ENCODE measurements at places on chromosomes 7 and 10.

GRCh38 chr10:13705526-13706174 lies 118.9 kb downstream of the PRPF18 start:
- DNase-seq = no peak

GRCh38 chr10:42971251-42971599 lies 105.6 kb upstream of the RET start:
- no peak for DNase-seq

DNA sequence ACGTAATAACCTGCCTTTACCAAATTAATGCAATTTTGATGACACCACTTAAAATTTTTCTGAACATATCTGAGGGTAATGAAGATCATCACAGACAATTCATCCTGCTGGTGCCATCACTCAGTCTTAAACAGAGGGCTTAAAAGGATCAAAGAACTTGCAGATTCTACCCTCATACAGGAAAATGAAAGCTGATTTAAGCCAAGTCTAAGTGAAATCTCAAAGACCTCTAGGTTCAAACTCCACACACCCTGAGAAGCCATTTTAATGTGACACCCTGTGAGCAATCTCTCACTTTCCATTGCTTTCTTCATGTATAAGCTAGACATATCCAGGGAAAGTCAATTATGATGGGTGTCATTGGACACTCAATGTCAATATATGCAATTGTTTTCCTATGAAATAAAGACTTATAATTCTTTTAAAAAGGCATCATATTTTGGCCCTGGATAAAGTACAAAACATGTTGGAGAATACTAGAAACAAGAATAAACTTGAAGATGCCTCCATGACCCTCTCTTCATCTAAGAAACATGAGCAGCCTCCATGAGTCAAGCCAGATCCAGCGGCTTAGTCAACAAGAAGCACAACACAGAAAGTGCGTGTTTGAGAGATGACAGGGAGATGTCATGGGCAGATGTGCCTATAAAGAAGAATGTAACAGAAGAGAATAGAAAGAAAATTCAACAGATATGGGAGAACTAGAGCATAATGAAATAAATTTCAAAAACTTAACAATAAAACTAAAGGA lies 291.9 kb downstream of the PARD3 start:
- DNase-seq = no peak

GRCh38 chr7:142414135-142414534 lies 156.3 kb upstream of the PRSS58 start:
- DNase-seq = peak; percentile 22

GRCh38 chr10:90989378-90989777 lies 68.5 kb upstream of the ANKRD1 start:
- no peak for DNase-seq

GRCh38 chr10:15202639-15203038 lies 34.1 kb upstream of the NMT2 start:
- DNase-seq = no peak

DNA sequence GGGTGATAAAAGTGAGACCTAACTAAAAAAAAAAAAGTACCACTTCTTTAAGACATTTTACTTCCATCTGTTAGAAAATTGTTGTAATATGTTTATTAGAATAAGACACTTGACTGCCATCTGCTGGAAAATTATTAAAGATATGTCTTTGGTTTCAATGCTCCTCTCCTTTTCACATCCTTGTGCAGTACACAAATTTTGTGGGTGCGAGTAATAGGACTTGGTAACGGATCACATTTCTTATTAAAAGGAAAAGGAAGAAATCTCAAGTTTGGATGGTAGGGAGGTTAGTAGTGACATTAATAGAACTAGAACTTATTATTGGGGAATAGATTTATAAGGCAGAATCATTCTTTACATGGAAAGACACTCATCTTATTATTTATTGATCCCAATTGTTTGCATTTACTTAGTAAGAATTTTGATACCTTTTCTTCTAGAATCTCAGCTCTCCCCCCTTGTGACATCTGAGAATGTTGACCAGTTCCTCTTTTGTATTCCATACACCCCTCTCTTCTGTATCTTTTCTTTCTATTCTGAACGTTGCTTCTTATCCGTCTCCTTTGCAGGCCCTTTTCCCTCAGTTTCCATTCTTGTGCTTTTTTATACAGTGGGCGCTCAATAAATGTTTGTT lies 43.0 kb upstream of the RPA3 start:
- peak; percentile 5 for DNase-seq

GRCh38 chr7:68216051-68216450 lies 1219.4 kb downstream of the TYW1 start:
- no peak for DNase-seq

DNA sequence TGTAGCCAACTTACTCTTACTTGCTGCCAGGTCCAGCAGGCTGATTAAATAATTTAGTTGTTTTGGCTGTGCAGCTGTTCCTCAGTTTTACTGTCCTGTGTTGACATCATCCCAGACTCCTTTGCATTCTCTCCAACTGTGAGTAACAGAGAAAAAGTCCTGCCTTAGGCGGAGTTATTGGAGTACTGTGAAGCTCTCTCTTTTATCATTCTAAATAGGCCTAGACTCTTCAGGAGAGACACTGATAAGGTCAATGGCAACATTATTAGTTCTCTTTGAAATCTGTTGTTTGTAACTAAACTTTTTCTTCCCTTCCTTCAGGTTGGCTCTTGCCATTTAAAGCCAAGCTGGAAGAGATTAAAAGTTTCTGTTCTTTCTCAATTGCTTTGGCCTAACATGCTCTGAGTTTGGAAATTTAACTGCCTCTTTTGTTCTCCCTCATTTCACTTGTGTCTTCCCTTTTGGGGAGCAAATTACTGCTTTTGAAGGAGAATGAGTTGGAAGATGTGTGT lies 215.7 kb upstream of the CSTF2T start:
- no peak for DNase-seq

- no peak for DNase-seq
Observed at GRCh38 chr7:127254163-127254684, 1.5 kb upstream of the GRM8 start.

DNA sequence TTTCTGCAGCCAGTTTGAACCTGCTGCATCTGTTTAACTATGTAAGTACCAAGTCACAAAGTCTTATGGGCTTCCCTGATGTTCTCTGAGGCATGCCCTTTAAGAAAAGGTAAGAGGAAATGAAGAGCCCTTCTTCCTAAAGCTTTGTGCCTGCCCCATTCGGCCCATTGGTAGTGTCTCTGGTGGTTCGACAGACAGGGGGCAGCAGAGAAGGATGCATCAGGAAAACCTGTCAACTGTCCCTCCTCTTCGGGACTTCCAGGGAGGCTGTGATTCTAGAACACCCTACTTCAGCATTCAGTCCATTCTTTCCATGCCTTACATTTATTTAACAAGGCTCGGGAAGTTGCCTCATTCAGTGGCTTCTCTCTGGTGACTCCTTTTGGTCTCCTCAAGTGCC lies 1.9 kb upstream of the SFRP4 start:
- no peak for DNase-seq

GRCh38 chr10:100043344-100043743 lies 33.6 kb upstream of the DNMBP start:
- no peak for DNase-seq

- DNase-seq = no peak
Observed at GRCh38 chr10:17061418-17061817, 68.2 kb downstream of the CUBN start.

DNA sequence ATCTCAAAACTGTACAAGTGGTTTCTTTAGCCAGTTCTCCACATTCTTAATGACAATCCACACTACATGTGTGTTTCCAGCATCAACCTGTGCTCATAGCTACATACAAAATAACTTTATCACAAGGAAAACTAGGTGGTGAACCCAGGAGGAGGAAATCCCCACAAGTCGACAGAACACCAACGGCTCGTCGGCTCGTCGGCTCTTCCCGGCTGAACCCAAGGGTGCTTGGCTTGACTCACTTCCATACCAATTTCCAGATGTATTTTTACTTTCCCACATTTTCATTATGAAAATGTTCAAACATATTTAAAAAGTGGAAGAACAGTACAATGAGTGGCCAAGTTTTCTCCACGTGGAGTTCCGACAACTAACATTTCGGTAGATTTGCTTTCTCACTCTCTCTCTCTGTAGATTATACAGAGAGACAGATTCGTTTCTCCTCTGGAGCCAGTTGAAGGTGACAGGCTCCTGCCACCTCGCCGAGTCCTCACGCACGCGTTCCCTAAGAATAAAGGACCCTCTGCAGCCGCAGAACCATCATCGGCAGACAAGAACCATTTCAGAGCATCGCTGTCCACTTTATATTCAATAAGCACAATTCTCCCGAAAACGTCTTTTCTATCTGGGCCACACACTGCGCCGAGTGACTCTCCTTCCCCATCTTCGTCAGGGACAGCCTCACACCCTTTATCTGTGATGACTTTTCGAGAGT lies 53.3 kb downstream of the DIP2C start:
- no peak for DNase-seq

DNA sequence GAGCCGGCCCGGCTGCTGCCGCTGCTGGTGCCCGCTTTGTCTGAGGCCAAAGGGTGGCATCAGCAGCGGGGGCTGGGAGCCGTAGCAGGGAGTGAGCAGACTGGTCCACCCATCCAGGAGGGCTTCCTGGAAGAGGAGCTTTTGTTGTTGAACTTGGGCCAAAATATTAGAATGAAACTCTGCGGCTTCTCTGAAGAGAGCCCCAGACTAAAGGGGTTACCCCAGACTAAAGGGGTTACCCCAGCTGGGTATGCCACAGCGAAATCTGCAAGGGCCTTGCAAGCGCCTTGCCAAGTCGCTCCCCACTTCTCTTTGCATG lies 154.7 kb upstream of the ZMIZ1 start:
- DNase-seq = no peak

DNA sequence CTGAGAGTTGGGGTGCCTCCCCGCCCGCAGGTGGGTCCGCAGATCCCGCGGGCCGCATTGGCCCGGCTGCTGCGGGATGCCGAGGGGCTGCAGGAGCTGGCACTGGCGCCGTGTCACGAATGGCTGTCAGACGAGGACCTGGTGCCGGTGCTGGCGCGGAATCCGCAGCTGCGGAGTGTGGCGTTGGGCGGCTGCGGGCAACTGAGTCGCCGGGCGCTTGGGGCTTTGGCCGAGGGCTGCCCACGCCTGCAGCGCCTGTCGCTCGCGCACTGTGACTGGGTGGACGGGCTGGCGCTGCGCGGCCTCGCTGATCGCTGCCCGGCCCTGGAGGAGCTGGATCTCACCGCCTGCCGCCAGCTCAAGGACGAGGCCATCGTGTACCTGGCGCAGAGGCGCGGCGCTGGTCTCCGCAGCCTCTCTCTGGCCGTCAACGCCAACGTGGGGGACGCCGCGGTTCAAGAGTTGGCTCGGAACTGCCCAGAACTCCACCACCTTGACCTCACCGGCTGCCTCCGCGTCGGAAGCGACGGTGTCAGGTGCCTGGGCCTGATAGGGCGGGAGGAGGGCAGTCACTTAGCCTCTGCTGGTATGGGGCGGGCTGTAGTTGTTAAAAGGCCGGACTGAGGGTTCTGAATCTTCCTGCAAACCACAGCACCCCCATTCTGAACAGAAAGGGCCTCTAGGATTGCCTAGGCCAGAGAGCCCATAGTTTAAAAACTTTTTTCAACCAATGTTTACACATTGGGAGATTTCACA lies 1.3 kb downstream of the FBXL15 start:
- DNase-seq = no peak

DNA sequence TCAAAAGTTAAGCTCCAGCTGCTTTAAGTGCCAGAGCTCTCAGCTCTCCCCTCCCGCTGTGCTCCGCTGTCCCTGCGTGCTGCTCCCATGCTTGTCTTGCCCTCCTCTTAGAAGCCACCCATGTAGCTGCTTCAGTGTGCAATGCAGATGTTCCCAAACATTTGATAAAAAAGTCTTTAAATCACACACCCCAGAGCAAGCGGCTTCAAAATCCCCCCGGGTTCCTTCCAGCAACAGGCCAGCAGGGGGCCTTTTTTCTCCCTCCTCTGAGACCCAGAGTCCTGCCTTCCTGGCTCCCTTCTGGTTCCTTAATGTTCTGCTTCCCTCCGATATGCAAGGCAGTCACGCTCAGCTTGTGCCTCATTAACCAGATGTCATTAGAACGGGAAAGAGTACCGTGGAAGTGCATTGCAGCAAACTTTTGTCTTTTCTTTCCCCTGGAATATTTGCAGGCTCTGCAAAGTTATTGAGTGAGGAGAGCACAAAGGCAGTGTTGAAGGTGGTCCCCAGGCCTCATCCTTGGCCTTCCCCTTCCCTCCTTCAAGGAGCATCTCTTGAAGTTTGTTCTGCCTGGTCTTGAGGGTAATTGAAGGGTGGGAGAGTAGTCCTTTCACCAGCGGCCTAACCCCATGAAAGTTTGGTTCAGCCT lies 25.5 kb downstream of the LDB3 start:
- no peak for DNase-seq

DNA sequence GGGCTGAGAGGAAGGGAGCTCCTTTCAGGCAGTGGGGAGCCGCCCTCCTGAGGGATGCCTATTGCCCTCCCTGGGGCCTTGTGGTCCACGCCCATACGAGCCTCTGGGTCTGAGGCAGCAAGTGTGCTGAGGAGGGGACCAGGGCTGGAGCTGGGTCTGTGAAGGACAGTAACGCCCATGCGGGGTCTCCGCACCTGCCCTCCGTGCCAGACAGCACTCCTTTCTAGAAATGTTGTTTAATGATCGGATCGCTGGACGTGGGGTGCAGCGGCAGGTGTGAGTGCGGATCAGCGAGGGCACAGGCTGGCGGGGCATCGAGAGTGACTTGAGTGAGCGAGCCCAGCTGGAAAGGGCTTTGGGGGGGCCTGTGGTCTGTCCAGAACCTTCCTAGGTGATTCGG lies 70.1 kb downstream of the ELFN1 start:
- DNase-seq = no peak

DNA sequence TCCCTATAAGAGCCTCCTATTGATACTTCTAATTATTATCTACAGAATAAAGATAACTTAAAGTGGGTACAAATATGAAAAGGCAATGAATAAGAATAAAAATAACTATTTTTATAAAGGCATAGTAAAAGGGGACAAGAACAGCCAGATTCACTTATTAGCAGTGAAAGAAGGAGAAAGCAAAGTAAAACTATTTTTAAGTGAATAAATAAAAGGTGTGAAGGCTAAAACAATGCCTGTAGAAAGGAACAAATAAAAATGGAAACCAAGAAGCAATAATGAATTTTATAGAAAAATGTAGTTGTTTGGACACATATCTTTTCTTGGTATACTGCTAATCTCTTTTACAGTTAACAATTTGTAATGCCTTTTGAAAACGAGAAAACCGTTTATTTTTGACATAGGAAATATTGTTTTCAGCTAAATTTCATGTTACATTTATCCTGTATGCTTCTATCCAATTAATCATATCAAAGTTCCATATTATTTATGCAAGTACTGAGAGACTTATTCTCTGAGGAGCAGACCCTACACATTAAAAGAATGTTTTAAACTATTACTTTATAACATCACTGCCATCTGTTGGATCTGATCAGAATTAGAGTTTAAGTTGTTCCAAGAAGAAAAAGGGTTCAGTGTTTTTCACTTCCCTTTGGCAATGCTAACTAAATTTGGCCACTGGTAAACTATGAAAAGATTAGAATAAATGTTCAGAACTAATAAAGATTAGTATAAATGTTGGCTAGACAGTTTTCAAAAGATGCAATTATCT lies 59.1 kb downstream of the ARMC3 start:
- DNase-seq = no peak

- no peak for DNase-seq
Observed at GRCh38 chr7:17593819-17594419, 295.5 kb downstream of the AHR start.
